ENCODE measurements at places on chromosomes 12 and 14.

DNA sequence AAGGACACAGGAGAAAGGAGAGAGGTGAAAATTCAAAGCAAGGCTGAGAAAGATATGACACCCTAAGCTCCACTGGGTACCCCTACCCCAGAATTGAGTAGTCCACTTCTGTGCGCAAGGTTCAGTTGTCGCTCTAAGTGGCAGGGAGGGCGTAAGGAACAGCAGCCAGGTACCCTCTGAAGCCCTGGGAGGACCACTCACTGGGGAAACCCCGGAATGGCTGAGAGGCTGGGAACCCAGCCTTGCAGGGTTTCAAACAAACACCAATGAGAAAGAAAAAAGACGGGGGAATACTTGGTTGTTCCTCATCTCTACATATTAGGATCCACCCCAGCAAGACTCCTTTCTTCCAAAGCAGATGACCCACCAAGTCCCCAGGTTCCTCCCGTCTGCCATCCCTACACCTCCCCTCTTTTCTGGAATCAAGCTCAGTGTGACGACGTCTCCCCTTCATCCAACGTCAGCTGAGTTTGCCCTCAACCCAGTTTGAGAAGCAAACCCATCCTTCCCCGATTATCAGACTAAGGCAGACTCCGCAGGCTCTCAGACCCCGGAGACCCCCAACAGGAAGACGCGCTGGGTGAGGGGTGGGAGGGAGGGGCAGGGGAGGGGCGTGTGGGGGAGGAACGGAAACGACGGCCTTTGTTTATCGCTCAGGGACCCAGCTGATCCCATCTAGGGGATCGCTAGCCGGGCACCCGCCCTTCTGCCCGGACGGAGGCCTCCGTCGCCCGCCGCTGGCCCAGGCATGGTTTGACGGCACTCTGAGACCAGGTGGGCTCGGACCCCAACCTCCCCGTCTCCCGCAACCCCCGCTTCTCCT is 795 bp downstream of the LMBR1L start:
- DNase-seq = peak; percentile 28

DNA sequence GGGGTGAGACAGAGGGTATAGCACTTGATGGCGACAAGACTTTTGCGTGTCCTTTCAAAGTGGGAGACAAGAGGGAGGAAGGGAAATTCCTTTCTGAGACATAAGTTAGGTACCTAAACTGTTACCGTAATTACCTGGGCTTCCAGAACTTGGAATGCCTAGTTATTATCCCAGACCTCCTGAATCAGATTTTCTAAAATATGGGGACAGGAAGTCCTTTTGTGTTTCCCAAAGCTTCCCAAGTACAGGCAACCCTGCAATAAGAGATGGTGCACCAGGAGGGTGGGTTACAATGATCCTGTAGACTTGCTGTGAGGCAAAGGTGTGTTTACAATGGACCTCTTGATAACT is 83.9 kb downstream of the CMKLR1 start:
- no peak for DNase-seq

DNA sequence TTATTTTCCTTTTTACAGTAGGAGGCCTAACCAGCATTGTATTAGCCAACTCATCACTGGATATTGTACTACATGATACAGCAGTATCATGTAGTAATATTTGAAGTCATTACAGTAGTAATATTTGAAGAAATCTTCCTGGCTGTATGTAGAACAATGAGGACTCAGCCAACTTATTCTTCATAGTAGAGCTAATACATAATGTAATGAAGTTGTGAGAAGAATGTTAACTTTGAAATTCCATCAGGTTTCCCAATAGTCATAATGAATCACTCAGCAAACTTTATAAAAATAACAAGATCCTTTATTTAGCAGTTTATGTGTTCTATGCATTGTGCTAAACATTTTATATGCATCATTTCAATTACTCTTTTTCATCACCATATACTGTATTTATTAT is 61.8 kb downstream of the LRRK2 start:
- no peak for DNase-seq

GRCh38 chr12:104351057-104351983 is 47.8 kb downstream of the EID3 start:
- no peak for DNase-seq

DNA sequence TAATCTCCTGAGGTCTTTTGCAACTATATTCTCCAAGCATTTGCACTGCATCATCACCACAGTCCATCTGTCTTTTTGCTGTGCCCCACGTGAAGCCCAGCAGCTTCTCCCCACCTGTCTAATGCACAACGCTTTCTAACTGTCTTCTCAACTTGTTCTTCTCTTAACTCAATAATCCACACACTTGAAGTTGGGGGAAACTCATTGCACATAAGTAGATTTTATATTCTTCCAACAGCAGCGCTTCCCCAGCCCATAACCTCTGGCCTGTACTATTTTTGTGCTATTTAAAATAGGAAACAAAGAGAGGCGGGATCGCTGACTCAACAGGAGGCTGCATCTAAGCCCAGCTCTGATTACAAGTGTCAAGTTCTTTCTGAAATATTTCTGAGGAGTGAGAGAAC is 226.7 kb downstream of the GXYLT1 start:
- DNase-seq = no peak

DNA sequence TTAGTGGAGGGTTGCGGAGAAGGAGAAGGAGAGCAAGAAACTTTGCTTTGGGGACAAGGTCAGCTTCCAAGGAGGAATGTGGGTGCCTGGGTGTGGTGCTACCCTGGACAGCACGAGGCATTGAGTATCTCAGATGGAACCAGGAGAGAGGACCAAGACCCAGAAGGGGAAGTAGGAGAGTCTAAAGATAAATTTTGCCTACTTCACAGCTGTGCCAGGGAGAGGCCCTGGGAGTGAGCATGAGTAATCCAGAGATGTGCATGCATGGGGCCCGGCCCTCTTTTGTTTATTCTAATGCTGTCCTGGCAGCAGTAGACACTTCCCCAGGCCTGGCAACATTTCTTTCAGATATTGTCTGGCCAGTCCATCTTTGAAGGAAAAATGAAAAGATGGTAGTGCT is 49.5 kb upstream of the GNPNAT1 start:
- peak; percentile 65 for DNase-seq

- peak; percentile 41 for DNase-seq
Measured at GRCh38 chr12:59149995-59150642, 229.8 kb upstream of the LRIG3 start.

DNA sequence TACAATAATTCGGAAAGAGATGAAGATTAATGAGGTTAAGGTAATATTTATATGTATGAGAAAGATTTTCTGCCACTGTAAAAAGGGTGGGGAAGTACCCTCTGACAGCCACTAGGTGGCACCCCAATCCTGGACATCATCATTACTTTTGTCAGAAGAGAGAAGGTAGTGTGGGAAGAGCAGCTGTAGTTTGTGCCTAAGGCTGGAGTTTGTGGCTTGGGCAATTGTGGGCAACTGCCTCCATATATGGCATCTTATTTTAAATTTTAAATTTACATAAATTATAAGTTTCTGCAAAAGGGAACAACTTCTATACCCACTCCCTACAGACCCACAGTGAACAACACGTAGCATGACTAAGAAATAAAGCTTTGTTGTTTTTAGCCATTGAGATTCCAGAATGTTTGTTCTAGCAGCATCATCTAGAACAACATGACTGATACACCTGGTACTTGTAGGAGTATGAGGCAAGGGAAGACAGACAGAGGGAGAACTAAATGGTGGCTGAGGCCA is 34.4 kb upstream of the SYCP3 start:
- peak; percentile 63 for DNase-seq

- DNase-seq = peak; percentile 17
Measured at GRCh38 chr12:93563807-93564538, 8.5 kb upstream of the SOCS2 start.

DNA sequence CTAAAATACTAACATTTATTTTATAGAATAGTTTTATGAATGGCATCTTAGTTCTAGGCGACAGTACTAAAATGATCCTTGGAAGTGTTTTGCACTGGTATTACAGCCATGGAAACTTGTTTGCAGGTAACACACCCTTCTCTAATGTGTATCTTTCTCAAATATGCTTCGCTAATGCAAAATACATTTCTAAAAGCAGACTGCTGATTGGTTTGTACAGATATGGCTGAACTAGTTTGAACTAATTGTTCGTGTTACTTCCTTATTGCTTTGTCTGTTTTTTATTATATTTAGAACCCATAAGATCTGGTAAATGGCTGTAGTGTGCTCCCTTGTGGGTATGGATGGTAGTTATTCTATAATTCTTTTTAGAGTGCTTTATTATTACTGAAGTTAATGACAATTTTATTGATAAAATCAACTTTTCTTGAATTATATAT is 53.0 kb downstream of the ATF7IP start:
- no peak for DNase-seq

DNA sequence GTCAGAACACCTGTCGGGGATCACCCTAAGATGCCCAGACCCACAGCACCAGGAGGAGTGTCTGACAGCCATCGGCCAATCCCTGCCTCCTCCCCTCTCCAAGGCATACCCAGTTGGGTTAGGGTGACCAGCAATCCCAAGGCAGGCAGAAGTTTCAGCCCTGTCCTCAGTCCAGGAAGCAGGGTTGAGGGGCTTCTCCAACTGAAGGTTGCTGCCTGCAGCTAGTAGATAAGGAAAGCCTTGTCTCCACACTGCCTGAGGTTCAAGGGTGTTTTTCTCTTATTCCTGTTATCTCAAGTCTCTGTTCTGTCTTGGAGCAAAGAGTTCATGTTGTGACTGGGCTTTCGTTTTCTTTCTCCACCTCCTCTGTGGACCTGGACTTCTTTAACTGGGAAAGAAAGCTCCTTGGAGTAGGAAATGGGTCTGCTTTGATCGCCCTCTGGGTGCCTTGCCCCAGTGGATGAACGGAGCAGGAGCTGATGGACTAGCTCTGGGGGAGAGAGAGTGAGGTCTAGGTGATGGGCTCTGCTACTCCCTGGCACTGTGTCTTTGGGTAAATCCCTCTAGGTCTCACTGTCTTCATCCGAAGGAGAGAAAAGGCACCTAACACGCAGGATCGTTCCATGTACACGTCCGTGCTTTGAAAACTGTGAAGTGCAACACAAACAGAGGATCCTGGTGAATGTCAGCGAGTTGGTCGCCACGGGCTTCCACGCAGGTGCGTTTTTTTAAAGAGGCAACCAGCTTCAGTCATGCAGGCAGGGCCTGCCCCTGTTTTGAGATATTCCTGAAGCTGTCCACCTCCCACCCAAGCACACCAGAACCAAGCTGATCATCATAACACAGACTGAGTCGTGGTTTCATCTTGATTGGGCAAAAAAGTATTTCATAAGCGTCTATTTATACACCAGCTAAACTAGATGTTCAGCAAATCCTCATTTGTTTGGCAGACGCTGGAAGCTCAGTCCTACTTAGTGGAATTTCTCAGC is 52.5 kb upstream of the FOXN3 start:
- no peak for DNase-seq

- DNase-seq = no peak
Measured at GRCh38 chr14:104633276-104634137, 28.9 kb upstream of the TMEM179 start.

GRCh38 chr14:66453469-66453868 is 32.7 kb upstream of the CCDC196 start:
- no peak for DNase-seq

GRCh38 chr12:48858043-48858442 is 6.1 kb upstream of the DDX23 start:
- no peak for DNase-seq

GRCh38 chr12:12334367-12335040 is 15.5 kb downstream of the MANSC1 start:
- DNase-seq = peak; percentile 68

- DNase-seq = no peak
Measured at GRCh38 chr12:48601013-48601756, 31.3 kb upstream of the LALBA start.

- no peak for DNase-seq
Measured at GRCh38 chr14:25887251-25887878, 710.5 kb downstream of the NOVA1 start.

DNA sequence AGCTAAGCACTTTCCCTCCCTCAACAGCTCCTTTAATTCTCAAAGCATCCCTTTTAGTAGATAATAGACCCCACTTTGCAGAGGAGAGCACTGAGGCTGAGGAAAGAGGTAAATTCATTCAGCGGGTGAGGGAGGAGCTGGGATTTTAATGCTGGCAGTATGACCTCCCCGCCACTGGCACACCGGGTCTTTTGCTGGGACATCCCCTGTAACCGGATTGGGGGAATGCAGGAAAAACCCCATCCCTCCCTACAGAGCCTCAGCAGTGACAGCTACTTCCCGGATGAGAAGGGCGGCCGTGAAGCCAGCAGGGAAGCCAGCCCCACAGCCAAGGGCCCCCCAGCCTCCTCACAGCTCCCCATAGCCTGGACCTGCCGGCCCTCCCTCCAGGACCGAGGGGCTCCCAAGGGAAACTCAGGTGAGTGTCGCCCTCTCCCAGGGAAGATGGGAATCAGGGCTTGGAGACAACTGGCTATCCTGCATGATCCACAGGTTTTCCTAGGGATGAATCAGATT is 12.1 kb downstream of the ZBTB39 start:
- DNase-seq = no peak

GRCh38 chr12:120822832-120823503 is 81.2 kb downstream of the SPPL3 start:
- no peak for DNase-seq

DNA sequence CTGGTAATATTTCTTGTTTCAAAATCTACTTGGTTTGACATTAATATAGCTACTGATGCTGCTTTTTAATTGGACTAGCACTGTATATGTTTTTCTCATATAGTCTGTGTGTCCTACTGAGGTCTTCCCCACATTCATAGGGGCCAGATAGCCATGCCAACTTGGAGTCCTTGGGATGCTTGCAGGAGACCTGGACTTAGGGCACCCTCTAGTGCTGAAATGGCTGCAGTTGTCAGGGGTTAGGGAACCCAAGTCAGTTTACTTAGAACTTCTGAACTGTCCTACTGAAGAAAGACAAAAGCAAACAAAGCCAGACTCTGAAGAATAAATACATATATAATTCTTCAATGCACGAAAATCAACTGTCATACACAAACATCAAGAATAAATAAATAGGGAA is 279.9 kb upstream of the SYT1 start:
- no peak for DNase-seq

DNA sequence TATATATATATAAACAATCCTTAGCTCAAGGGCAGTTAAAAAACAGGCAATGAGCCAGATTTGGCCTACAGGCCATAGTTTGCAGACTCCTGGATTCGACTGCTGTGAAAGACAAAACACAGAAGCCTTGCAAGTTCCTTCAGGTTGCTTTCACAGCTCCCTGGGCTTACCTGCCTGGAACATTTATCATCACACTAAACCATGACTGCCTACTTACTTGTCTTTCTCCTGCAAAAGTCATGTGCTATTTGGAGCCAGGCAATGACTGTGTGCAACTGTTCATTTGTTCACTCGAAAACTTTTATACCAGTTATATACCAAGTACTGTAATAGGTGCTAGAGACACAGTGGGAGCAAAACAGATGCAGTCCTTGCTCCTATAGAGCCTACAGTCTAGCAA is 2.2 kb upstream of the RPS6KA5 start:
- no peak for DNase-seq

DNA sequence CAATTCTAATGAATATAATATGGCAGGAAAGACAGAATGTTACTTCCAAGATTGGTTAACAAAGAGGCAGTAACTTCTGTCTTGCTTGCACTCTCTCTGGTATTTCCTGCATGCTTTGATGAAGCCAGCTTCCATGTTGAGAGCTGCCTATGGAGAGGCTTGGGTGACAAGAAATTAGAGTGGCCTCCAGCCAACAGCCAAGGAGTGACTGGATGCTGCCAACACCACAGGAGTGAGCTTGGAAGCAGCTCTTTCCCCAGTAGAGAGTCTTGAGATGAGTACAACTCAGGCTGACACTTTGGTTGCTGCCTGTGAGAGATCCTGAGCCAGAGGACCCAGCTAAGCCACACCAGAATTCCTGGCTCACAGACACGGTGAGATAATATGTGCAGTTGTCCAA is 183.1 kb downstream of the RMST start:
- no peak for DNase-seq

Data from AG08396 (cell line).